ENCODE measurements at places on chromosomes 3 and 15.

DNA sequence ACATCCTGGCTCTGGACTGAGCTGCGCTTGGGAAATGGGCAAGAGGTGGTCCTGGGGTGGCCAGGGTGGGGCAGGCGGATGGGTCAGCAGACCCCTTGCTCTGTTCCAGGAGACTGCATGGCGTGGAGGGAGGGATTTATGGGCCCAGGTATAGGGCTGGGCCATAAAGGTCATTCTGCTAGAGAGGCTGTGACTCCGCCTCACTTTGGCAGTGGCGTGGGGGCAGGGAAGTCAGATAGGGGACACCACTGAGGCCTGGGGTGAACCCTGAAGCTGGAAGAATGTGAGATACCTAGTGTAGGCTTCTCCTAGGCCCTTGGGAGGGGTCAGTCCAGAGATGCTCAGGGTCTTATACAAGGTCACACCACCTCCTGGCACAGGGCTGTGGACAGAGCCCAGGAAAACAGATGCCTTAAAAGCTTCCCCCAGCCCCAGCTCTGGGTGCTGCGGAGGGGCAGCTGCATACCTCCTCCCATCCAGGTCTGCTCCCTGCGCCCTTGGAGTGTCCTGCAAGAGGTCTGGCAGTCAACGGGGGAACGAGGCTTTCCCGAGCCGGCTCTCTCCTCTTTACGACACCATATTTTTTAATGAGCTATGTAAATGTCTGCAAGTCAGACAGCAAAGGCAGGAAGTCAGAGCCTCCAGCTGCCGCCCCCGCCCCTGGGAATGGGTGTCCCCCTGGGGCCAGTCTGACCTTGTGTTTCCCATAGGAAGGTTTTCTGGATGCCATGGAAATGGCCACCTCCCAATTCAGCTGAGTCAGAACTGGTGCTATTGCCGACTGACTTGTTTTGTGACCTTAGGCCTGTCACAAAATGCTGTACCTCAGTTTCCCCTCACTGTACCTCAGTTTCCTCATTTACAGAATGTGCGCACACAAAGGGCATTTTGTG, 26.3 kb downstream of the LINGO1 start:
- DNase-seq = no peak

- DNase-seq = no peak
These were observed 178.0 kb upstream of the UMPS start for GRCh38 chr3:124552224-124552623.

DNA sequence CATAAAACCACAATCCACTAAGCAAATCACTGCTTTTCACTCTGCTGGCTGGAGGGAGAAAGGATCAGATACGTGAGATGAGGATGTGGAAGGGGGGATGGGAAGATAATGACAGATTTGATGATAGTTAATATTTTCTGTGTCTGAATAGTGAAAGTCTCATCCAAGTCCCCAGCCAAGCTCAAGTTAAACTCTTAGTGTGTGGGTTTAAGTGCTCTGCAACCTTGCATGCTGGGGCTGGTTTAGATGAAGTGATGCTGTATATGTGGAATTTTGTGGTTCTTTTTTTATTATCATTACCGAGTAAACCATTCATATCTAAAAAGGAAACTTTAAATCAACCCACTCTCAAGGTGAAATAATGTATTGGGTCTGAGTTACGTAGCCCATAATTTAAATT, 111.0 kb downstream of the TPRG1 start:
- DNase-seq = no peak

- no peak for DNase-seq
These were observed 72.5 kb upstream of the POLG start for GRCh38 chr15:89406940-89407607.

DNA sequence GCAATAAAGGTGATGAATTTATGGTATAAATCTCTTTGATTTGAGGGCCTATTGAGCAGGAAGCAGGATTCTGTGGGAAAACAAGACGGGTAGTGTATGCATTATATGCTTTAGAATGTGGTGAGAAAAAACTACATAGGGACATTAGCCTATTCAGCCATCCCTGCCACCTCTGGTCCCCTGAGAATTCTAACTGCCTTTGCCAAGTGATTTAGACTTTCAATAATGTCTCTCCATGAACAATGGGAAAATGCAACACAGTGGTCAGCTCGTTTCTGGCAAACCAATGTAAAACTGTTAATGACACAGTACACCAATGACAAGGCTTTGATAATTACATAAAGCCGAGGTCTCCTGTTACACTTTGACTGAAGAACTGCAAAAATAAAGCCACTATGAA, 314.7 kb upstream of the CNTN4 start:
- DNase-seq = no peak

DNA sequence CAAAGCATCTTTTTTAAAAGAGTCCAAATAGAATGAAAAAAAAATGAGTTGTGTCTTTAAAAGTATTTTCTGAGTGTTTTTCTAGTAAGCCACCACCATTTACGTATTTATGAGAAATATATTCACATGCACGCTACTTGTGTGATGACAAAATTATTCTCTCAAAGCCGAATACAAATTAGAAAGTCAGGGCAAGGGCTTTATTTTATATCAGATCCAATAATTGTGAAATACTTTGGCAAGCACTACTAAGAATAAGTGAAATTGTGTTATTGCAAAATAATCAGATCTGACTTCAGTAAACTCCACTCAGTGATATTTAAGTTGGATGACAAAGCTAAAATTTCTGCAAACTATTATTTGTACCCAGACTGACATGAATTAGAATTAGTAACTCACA, 589.3 kb upstream of the KCNMB2 start:
- no peak for DNase-seq

- no peak for DNase-seq
These were observed at the start of gene GATA2 for GRCh38 chr3:128492671-128493569. Gene GATA2, minus strand, starts transcription at chr3:128493201. Its CDS starts 6,170 bp downstream, at chr3:128487031.

- no peak for DNase-seq
These were observed 198.7 kb upstream of the PFN2 start for GRCh38 chr3:150169330-150169940.

- DNase-seq = no peak
These were observed 16.7 kb upstream of the MAPK6 start for GRCh38 chr15:52002351-52002750.

DNA sequence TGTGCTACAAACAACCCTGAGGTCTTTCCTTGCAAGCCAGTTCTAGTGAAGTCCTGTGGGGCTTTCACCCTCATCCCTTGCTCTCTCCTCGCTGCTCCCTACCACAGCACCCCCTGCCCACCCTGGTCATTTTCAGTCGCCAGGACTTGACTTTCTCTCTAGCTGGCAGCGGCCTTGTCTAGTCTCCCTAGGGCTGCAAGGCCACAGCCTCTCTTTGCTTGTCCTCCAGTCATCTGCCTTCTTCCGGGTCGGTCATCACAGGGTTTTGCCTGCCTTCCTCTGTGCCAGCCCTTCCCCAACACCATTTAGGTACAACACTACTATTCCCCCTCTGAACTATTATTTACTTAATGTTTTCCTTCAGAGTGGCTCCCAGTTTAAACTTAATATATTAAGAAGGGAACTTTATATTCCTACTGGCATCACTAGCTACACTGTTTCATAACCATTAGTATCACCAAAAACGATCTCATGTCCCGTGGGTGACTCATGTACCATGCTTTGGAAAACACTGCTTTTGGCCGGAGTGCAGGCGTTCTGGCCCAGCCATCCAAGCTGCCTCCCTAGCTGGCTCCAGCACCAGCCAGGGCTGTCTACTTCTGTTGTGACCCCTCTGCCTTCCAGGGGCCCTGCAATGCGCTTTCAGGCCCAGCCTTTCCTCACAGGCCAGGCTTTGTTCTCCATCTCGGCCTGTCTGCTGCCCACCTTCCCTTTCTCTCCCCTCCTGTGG, 21.4 kb downstream of the FAH start:
- no peak for DNase-seq

GRCh38 chr3:89808680-89809197, 701.3 kb downstream of the EPHA3 start:
- no peak for DNase-seq

GRCh38 chr15:68818066-68818768, 2.5 kb downstream of the ANP32A start:
- peak; percentile 73 for DNase-seq

GRCh38 chr3:14130707-14131106, 5.9 kb downstream of the TMEM43 start:
- DNase-seq = no peak

GRCh38 chr15:72872066-72872845, 88.7 kb upstream of the ADPGK start:
- no peak for DNase-seq

GRCh38 chr15:42118650-42119445, 24.5 kb upstream of the PLA2G4D start:
- DNase-seq = no peak

DNA sequence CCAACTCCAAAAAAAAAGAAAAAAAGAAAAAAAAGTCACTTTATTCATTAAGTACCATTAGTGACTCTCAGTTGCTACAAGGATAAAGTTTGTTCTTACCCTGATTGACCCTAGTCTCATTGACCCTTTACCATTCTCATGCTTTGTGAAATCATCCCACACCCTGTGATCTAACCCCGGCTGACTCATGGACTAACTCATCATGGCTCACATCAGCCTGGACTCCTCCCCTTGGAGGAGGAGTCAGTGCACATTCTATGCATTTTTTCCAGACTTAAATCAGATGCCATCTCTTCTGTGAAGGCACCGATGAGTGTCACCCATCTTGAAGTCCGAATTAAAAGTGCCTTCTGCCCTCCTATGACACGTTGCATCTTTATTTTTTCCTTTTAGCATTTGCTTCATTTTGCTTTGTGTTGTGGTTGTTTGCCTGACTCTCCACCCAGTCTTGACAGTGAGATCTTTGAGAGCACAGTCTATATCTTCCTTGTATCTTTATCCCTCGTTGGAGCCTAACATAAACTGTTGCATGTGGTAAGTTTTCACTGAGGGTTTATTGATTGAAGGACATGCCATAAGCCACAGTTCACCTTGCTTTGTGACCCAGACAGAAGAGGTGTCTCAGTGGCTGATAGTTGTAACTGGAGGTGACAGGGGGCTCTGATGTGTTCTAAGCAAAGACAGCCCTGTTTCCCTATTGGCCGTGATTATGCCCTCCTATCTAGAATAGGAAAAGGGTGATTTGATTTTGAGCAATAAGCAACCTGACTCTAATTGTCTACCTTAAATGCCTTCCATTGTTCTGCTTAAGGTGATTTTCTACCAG, 72.1 kb downstream of the IL1RAP start:
- DNase-seq = peak; percentile 14

- no peak for DNase-seq
These were observed 149.1 kb downstream of the TJP1 start for GRCh38 chr15:29672923-29673809.

DNA sequence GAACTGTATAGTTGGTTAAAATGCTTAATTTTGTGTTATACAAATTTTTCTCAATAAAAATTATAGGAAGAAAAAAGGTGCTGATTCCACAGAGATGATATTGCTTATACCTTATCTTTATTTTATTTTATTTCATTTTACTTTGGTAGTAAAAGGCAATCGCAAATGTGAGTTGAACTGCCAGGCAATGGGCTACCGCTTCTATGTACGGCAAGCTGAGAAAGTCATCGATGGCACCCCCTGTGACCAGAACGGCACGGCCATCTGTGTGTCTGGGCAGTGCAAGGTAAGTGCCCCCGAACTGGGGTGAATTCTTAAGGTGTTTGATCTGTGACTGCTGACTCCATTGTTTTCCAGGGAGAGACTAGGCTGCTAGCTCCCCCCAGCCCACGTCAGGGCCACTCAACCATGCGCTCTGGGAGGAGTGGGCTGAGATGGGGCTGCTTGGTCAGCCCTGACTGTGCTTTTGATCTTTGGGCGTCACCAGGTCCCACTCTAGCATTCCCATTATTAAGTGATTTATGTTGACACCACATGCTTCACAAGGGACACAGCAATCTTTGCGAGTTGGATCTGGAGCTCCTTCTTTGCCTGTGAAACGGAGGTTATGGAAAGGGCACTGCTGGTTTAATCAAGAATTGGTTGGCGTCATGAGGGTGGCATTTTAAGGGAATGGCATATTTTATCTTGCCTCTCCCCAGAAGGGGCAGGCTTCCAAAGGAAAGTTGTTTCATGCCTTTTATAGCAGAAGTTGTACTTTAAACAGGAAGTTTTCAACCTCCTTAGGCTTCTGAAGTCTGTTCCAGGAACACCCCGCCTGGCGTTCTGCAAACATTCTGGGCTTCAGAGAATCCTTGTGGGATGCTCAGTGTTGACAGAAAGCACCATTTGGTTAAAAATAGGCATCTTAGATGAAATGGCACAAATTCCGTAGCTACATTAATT, 296.5 kb downstream of the THSD4 start:
- DNase-seq = no peak

DNA sequence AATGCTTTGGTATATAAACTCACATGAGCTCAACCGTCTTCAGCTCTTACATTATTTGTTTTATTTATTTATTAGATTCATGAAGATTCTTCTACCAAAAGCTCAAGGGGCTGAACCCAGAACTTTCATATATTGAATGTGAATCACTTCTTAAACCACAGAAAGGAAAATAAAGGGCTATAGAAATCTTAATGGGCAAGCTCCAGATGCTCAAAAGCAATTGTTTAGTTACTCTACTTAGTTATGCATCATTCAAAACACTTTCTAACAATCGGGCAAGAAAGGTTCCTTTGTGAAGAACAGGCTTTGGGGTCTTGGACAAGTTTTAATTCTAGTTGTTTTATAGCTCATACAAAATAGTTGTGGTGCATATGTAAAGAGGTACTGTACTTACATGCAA, 380.2 kb downstream of the TIGIT start:
- no peak for DNase-seq

GRCh38 chr3:132332508-132332907, 15.3 kb downstream of the ACP3 start:
- DNase-seq = no peak

- no peak for DNase-seq
These were observed 153.0 kb downstream of the UBE2E2 start for GRCh38 chr3:23356169-23356568.

GRCh38 chr3:124770336-124771082, 40.3 kb downstream of the UMPS start:
- DNase-seq = no peak

DNA sequence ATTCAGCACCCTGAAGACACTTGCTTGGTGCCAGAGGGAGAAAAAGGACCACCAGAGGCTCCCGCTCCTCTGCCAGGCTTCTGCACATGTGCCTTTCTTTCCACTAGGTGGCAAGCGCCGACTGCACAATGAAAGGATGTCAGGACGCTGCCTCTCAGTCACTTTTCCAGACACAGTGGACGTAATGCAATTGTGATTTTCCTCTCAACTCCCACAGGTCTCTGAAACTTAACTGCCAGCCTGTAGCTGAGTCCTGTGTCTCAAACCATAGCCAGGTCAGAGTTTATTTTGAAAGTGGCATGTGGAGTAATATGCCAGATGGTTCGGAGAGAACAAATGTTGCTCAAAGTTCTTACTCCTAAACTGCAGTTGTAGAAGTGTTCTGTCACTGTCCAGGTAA, 162.9 kb downstream of the ITPR1 start:
- DNase-seq = no peak

- DNase-seq = no peak
These were observed 73.0 kb upstream of the PROK2 start for GRCh38 chr3:71857956-71858355.

- DNase-seq = no peak
These were observed 4.1 kb downstream of the FGD5 start for GRCh38 chr3:14822670-14823390.

- DNase-seq = peak; percentile 72
These were observed 1.8 kb downstream of the RCCD1 start for GRCh38 chr15:90956274-90957030.

- no peak for DNase-seq
These were observed 190.3 kb downstream of the SATB1 start for GRCh38 chr3:18234717-18235335.

Data from CD4-positive, alpha-beta T cell treated with Interleukin-1 beta for 1 hour (primary cell).